ENCODE measurements at places on chromosomes 16 and 17.
A peak's percentile ranks its signal among the peaks of the same experiment; 100 is the strongest.

DNA sequence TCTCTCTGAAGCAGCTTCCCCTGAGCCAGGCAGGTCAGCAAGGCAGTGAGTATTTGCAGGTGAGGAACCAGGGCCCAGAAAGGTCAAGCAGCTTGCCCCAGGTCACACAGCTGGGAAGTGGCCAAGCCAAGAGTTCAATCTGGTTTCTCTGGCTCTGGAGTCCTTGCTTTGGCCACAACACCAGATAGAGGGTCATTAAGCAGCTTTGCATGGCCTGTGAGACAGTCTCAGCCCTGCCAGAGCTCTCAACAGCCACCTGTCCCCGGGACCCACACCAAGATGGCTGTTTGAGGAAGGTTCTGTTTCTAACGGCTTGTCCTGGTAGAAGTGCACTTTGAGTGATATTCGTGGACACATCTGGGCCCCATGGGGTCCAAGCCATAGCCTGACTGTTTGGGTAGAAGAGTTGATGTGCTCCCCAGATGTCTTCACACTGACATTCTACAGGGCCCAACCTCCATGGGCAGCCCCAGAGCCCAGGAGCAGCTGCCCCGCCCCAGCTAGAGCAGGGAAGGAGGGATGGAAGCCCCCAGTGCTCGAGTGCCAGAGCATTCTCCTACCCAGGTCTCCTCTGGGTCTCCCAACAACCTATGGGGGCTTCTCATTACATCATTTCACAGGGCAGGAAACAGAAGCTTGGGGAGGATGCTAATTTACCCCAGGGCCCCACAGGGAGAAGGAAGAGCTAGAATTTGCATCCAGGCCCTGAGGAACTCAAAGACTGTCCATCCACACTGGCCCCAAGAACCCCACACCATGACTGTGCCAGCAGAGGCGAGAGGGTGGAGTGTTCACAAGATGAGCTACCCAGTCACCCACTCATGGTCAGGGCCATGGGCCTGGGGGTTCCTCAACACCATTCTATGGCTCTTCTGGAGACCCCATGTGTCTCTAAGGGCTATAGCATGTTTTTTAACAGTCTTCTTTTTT, 107.3 kb upstream of the CDH5 start:
- DNase-seq = no peak

GRCh38 chr17:42865638-42866094, 14.7 kb downstream of the AOC3 start:
- no peak for DNase-seq

DNA sequence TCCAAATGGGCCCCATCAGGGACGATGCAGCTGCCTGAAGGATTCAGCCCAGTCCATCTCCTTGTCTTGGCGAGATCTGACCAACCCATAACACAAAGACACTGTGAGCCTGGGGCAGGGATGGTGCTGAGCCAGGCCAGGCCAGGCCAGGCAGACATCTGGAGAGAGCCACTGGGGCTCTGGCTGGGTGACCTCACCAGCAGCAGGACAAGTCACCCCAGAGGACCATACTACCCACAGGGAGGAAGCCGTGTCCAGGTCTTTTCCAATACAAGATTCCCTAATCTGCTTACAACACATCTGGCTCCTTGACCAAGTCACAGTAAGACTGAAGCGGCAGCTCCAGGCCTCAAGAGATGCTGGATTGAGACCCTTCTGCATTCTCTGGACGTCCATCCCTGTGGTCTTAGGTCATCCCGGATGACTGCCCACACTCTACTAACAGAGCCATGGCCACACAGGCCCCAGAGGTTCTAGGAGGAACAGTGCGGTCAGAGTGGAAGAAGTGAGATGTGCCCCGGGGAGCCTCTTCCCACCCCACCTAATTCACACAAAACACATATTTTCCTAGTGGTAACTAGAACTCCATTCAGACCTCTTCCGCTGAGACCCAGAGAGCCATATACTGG, 81.8 kb upstream of the RCVRN start:
- DNase-seq = no peak

GRCh38 chr16:59740858-59741257, 1006.7 kb upstream of the GOT2 start:
- DNase-seq = no peak

- no peak for DNase-seq
Measured at GRCh38 chr17:59456923-59457615, 108.3 kb upstream of the DHX40 start.

- no peak for DNase-seq
Measured at GRCh38 chr17:76411247-76411646, 26.8 kb downstream of the SPHK1 start.

DNA sequence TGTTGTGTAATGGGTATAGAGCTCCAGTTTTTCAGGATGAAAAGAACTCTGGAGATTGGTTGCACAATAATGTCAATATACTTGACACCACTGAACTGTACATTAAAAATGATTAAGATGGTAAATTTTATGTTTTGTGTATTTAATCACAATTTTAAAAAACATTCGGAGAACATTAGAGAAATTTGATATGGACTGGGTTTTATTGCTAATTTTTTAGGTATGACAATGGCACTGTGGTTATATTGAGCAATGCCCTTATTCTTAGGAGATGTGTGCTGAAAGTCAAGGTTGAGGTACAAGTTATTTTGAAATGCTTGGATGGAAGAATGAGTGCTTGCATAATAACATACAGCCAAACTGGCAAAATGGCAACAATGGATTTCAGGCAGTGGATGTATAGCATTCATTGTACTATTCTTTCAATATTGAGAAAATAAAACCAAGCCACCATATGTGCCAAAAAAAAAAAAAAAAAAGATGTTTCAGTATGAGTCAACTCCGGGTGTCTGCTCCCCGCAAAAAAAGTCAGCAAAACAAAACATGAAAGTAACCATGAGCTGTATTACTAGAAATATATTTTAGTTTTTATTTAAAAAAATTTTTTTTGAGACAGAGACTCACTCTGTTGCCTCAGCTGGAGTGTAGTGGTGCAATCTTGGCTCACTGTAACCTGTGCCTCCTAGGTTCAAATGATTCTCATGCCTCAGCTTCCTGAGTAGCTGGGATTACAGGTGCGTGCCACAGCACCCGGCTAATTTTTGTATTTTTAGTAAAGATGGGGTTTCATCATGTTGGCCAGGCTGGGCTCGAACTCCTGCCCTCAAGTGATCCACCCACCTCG, 19.8 kb downstream of the HOXB1 start:
- peak; percentile 73 for DNase-seq

DNA sequence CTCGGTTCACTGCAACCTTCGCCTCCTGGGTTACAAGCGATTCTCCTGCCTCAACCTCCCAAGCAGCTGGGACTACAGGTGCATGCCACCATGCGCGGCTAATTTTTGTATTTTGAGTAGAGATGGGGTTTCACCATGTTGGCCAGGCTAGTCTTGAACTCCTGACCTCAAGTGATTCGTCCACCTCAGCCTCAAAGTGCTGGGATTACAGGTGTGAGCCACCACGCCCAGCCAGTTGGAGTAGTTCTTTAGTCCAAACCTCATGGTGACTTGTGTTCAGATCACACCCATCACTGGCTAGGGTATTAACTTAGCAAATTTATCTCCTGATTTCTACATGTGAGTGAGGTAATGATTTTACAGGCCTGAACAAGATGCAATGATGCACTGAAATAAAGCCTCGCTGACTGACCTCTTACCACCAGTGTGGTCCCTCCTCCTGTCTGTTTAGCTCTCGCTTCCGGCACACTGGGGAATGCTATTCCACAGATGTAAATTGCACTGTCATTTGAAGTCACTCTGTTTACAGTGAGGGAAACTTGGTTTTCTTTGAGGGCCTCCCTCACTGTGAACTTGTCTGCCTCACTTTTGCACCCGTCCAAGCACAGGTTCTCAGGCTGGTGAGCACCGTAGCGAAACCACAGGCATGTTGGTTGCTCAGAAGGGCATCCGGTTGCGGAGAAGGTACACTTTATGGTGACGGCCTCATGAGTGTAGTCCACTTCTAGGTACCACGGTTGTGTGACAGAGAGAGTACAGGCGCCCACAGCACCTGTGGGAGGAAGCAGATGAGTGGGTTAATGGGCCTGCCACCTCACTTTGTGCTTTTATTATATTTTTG, 5.5 kb downstream of the IGSF6 start:
- DNase-seq = peak; percentile 92

DNA sequence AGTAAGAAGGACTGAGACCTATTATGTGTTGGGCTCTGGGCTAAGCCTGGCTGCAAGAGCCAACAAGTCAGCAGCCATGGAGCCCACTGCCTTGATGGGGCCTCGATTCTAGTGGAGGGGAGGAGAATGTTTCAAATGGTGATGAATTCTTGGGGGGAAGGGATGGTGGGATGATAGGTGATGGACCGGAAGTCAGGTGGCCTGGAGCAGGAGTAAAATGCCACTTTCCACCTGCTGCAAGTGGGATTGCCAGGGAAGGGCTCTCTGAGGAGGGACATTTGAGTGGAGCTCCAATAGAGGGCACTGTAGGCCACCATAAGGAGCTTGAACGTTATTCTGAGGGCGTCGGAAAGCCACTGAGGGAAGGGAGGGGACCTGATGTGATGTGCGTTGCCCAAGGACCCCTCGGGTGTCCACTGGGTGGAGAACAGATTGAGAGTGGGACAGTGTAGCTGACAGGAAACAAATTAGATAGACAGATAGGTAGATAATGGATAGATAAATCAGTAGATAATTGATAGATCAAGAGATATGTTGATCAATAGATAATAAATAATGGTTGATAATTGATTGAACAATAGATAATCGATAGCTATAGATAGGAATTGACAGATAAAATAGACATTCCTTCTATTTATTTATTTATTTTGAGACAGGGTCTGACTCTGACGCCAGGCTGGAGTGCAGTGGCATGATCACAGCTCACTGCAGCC, 18.2 kb upstream of the NXPH3 start:
- DNase-seq = peak; percentile 65

DNA sequence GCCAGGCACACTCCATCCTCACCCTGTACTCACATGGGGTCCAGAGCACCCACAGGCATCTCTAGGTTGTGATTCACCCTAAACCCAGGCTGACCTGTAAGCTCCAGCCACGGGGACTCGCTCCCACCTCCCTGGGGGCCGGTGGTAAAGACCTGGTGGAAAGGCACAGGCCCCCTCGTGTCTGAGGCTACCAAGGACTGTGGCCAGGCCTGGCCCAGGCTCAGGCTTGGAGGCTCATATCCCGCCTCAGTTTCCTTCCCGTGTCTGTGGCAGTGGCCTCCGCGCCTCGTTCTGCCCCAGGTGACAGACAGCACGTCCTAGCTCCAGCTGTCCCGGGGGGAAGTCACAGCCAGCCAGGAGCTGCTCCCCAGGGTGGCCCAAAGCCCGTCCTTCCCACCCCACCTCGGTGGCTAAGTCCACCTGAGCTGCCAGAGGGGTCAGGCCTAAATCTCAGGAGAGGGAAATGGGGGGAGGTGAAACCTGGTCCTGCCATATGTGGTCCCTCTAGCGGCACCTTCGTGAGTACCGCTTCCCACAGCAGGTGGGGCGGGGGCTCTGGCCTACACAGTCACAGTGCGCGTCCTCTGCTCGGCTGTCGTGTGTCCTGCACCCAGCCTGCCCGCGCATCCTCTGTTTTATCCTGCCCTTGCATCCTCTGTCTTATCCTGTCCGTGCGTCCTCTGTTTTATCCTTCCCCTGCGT, 12.6 kb downstream of the CDH15 start:
- DNase-seq = no peak

DNA sequence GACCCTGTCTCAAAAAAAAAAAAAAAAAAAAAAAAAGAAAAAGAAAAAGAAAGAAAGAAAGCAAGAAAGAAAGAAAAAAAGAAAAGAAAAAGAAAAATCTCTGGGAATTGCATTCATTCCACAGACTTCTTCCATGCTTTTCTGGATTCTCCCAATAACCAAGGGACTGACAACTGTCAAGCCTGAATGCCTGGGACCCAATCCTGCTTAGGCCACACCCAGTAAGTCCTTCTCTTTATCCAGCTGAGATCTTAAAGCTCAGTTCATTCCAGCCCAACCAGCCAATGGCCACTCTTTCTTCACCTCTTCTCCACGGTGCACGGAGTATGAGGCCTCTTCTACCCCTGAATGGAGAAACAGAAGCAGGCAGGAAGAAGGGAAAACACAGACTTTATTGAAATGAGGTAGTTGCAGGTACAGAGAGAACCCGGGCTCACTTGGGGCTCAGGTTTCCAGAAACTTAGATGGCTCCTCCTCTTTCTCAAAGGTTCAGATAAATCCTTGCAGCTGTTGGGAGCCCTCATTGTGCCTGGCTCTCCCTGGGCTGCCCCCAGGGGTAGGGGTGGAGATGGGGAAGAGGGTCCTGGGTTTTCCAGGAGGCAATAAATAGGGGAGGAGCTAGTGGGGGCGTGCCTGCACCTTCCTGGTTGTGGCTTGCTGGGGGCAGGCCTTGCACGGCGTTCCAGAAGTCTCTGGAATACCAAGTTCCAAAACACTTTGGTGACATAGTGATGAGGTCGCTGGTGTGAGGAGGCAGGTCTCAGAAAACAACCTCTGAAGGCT, 2.5 kb downstream of the HOXB1 start:
- DNase-seq = no peak

DNA sequence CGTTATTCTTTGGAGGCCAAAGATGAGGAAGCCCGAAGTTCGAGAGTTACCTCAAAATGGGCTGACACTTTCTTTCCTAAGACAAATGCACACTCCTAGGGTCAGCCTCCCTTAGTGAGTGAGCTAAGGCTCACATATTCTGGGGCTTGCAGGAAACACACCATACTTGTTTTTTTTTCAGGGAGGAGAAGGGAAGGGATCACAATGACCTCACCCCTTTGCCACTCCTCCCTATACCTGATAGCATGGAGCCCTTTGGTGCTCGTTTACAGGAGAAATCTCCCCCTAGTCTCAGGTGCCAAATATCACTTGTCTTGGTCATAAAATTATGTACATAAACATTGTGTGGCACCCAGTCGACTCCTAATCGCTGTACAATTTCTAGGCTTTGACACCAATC, 4.6 kb upstream of the TMEM100 start:
- no peak for DNase-seq

- no peak for DNase-seq
Measured at GRCh38 chr17:3440451-3440850, 6.8 kb upstream of the OR1E2 start.

Measured in activated CD4-positive, alpha-beta T cell treated with anti-CD3 and anti-CD28 coated beads, Interleukin-10, Interleukin-2, amounts not matched to agents 100 ng/mL and 50 ng/mL, durations not matched to agents 16 hours and 8 hours (primary cell).